A549 treated with ZK216348 at 1 μM for 4 hours (cell line): ENCODE measurements at places on chromosomes 12 and 14. TPM values are rescaled to one million over a fixed set of nuclear protein-coding genes. Genes with fewer than 3 reads are reported as not detected.

The COPZ1 gene
- 216 to 353 TPM (median 233 TPM) in 5 replicates for total RNA-seq

The GNB3 gene
- total RNA-seq = 2.1 to 2.7 TPM (median 2.3 TPM) in 5 replicates

The DEGS2 gene
- 0.91 to 2.0 TPM (median 1.6 TPM) in 5 replicates for total RNA-seq

The AGAP2 gene
- total RNA-seq = 0.08 to 0.48 TPM (median 0.12 TPM) in 5 replicates

The TMEM260 gene
- total RNA-seq = 3.4 to 5.8 TPM (median 5.2 TPM) in 5 replicates

The STON2 gene
- total RNA-seq = 0.93 to 1.6 TPM (median 1.0 TPM) in 5 replicates

The OR10AD1 gene
- not detected in 5 replicates for total RNA-seq

The USP5 gene
- total RNA-seq = 76.4 to 97.4 TPM (median 80.0 TPM) in 5 replicates

The CCDC85C gene
- total RNA-seq = 22.6 to 38.6 TPM (median 37.1 TPM) in 5 replicates

The CLEC1B gene
- not detected in 5 replicates for total RNA-seq

The TRHDE gene
- total RNA-seq = 0.18 to 0.21 TPM (median 0.19 TPM) in 3 of 5 replicates, not detected in the others

The PCED1B gene
- total RNA-seq = 27.6 to 31.6 TPM (median 30.3 TPM) in 5 replicates

The SLC22A17 gene
- total RNA-seq = 5.4 to 8.1 TPM (median 6.9 TPM) in 5 replicates
